ENCODE measurements at places on chromosomes 7 and 10.
A peak's percentile ranks its signal among the peaks of the same experiment; 100 is the strongest.

GRCh38 chr10:99421233-99421739, 9.1 kb downstream of the GOT1 start:
- no peak for DNase-seq

GRCh38 chr7:55109404-55110167, 90.8 kb downstream of the EGFR start:
- DNase-seq: no peak

DNA sequence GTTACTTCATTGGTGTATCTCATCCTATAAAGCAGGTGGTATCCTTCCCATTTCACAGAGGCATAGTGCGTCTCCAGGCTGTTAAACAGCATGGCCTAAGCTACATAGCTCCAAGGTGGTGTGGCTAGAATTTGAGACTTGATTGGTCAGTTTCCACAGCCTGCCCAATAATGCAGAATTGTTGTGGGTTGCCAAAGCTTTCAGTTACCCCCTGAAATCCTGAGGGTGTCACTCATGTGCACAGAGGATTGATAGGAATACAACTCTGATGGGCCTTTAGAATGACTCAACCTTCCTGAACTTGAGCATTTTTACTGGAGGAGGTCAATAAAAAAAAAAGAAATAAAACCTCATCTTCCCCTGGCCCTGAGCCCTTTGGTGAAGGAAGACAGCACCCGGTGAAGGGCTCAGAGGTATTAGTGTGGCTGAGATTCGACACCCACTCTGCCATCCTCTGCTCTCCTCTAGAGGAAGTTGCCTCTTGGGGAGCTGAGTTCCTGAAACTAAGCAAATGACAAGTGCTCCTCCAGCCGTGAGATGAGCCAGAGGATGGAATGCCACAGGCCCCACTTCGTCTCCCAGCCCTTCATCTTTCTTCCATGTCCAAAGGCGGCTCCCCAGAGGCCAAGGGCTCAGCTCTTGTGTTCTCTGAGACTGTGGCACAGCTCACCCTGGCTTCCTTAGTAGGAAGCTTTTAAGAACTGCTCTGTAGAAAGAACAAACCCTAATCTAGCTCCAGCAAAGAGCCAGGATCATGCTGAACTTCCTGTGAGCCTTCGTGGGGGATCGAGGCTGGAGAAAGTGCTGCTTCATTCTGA, 1.0 kb downstream of the ACSL5 start:
- peak; percentile 45 for DNase-seq

DNA sequence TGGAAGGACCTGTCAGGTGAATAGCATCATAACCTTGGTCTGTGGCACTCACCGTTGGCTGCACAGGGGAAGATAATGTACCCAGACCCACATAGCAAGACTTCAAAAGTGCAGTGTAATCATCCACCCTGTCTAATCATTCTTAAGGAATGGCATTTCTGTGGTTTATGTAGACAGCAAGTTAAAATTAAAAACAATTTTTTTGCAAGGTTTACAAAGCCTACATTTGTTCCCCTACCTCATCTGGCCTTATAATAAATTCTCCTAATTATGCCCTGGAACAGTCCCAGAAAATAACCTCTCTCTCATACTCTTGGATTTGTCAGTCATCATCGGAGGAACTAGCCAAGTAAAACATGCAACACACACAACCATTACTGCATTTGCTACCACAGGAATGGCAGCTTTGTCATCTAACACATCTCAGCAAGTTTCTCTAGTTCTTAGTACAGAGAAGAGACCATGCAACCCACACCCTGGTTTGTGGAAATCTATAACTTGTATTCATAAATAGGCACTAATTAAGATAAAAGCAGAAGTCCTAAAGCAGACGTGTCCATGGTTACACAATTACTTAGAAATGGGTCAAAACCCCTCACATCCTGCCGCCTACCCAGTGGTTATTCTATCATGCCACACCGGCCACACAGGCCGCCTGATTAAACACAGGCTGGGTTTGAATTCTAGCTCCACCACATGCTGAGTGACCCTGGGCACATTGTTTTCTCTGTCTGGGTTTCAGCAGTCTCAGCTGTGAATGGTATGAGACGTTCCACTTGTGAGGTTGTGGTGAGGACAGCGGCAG, 19.1 kb downstream of the ABLIM1 start:
- peak; percentile 84 for DNase-seq

DNA sequence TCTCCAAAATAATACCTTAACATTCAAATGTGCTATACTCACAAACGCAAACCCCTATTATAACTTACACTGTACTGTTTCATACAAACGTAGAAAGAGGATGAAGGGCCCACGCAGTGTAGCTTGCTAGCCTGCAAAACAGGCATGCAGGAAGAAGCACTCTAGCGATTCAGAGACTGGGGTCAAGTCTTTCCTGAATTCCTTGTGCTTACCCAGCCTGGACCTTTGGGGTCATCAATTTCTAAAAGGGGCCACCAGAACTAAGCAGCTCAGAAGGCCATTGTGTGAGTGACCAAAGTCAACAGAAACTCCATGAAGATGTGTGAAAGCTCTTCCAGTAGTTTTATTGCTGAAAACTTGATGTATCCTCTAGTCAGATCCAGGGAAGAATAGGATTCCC, 111.9 kb downstream of the SVIL start:
- DNase-seq: no peak

GRCh38 chr10:51706225-51706624, 6.8 kb upstream of the CSTF2T start:
- no peak for DNase-seq

DNA sequence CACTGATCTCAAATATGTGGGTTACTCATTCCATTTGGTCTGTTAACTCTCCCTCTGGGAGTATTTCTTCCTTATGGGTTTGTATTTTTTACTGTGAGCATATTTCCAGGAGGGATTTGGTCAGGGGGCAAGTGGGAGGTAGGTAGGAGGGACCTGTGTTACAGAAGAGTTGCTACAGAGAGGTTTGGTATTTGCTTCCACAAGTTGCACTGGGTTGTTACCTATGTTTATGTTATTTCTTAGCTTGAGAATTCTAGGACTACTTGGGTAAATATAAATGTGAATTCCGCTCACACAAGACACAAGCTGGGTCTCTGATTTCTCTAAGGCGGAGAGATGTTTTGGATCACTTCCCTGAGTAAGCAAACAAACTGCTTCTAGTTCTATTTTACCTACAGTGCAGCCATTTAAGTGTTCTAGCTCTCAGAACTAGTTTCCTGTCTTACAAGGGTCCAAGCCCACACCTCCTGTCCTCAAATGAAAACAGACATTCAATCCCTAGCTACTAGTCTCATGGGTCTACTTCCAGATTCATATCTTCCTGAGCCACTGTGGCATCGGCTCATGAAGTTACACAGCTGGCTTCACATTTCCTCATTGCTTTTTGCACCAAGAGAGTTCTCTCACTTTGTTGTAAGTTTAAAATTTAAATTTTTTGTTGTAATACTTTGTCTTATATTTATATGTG, 75.4 kb upstream of the PPP1R3C start:
- no peak for DNase-seq

DNA sequence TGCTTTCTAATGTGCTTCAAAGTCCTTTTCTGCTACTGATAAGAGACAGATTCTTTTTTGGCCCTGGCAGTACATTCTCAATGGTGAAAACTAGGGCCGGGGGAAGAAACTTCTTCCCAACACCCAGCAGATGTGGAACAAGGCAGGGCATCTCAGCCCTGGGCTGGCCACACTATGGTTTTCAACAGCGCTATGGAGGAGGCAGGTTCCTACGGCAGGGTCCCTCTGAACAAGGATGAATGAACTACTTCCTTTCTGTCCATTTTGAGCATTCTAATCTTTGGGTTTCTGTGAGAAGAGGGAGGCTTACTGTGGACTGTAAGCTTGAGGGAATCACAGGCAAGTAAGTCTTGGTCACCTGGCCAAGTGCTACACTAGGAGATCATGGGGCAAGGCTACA, 78.7 kb downstream of the VSTM4 start:
- no peak for DNase-seq

DNA sequence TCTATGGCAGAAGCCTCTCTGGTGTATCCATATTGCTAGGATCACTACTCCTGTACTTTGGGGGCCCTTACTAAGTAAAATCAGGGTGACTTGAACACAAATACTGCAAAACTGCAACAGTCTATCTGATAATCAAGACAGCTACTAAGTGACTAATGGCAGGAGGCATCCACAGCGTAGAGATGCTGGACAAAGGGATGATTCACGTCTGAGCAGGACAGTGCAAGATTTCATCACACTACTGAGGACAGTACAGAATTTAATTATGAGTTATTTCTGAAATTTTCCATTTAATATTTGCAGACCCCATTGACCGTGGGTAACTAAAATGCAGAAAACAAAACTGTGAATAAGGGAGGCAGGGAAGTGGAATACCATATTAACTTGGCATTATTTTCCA, 10.4 kb downstream of the CUL2 start:
- DNase-seq: no peak

- DNase-seq: no peak
Observed at GRCh38 chr10:86067436-86068050, 299.1 kb downstream of the GRID1 start.

DNA sequence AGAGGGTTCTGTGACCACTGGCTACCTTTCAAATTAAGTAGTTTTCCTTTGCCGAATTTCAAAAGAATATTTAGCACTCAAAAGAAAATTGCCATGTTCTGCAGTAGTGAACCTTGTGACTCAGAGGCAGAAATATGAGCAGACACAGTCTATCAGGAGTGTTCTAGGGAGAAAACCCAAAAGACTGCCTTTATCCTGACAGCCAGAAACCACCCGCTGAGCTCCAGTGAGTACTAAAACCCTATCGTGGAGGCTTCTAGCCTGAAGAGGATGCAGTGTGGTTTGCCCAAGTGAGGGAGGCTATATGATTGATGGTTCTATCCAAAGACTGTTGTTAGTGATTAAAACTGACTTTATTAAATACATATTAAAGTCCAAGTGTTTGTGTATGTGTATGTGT, 21.9 kb downstream of the CHRM2 start:
- DNase-seq: peak; percentile 82

DNA sequence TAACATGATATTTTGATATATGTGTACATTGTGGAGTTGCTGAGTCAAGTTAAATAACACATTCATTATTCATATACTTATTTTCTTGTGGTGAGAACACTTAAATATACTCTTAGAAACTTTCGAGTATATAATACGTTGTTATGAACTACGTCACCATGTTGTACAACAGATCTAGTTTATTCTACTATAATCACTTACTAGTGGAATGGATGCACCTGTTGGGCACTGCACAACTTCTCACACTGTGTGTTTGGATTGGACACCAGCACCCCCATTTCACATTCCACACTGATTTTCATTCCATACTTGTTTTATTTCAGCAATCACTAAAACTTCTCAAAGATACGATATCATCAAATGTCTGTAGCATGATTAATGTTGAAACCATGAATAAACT, 407.3 kb downstream of the RPS24 start:
- no peak for DNase-seq

GRCh38 chr7:94642838-94643653, 12.9 kb downstream of the SGCE start:
- no peak for DNase-seq
